EH (cell line): ENCODE measurements at places on chromosomes 7 and 10.

GRCh38 chr7:133957845-133958244 lies 169.3 kb upstream of the LRGUK start:
- no peak for DNase-seq

DNA sequence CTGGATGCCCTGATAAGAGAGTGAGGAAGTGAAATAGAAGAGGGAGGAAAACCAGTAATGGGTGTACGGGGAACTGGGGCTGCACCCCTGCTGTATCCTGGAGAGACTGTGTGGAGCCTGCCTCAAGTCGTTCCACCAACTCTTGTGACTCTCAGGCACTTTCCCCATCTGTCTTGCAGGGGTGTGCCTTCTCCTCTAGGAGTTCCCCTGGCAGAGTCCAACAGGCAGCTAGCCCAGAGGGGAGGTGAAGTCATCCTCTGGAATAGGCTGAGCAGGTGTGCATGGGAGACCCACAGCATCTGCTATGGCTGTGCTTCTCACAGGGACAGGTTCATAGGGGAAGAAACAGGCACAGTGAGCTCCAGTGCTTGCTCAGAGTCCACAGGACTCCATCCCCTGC lies 46.8 kb downstream of the WIPF3 start:
- no peak for DNase-seq

DNA sequence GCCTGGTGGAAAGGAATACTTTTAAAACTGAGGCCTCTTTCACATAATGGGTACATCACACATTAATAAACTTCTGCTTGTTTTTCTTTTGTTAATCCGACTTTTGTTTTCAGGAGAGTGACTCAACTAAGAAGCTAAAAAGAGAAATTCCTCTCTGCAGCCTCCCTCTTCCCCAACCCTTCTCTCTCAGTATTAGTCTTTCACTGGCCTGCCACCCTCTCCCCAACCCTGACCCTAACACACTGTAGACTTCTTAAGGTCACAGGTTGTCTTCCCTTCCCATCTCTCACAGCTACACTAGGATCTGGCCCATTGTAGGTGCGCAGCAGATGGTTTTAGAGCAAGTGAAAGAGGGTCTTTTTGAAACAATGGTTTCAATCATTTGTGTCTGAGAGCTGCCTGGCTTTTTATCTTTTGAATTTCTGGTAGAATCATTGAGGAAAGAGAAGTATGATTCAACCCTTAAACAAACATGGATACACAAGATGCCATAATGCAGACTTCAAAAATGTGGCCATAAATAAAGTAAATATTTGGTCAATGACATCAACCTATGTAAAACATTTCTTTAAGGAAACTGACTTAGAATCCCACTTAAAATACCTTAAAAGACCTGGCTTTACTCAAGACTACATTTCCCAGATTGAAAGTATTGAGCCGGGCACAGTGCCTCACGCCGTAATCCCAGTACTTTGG lies 17.9 kb upstream of the FFAR4 start:
- DNase-seq: peak; percentile 68

DNA sequence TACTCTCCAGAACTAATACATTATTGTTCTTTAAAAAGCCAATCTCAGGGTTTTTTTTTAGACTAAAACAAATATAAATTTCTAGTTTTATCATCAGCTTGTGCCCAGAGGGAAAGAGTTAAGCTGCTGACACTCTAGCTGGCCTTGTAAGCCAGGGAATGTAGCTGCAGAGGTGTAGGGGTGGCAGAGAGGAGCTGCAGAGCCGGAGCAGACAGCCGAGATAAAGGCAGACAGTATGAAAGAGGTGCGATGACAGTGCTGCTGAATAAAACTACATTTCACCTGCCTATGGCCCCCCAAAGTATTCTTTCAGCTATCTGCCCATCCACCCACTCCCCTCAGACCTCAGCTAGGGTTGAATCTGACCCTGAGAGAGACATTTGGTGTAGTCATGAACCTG lies 653.7 kb upstream of the ZWINT start:
- DNase-seq: no peak

- DNase-seq: no peak
Measured at GRCh38 chr10:94608559-94608958, 63.0 kb downstream of the HELLS start.

DNA sequence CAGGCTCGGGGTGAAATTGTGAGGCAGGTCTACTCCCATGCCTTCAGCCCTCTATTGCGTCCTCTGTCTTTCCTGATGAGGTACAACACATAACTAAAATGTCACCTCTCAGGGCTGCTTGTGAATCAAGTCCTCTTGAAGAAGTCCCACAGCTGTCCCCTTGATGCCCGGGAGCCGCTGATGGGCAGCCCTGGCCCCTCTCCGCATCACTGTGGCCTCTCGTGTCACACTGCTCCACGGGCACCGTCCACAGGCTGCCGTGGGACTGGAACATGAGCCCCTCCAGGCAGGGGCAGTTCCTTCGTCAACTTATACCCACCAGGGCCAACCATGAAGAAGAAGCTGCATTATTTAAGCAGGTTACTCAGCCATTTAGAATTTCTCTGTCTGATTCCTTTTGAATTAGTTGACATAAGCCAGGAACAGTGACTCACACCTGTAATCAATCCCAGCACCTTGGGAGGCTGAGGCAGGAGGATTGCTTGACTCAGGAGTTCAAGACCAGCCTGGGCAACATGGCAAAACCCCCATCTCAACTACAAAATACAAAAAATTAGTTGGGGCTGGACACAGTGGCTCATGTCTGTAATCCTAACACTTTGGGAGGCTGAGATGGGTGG lies 58.5 kb upstream of the UBE3C start:
- no peak for DNase-seq

- no peak for DNase-seq
Measured at GRCh38 chr7:37694208-37695094, 10.9 kb downstream of the GPR141 start.

DNA sequence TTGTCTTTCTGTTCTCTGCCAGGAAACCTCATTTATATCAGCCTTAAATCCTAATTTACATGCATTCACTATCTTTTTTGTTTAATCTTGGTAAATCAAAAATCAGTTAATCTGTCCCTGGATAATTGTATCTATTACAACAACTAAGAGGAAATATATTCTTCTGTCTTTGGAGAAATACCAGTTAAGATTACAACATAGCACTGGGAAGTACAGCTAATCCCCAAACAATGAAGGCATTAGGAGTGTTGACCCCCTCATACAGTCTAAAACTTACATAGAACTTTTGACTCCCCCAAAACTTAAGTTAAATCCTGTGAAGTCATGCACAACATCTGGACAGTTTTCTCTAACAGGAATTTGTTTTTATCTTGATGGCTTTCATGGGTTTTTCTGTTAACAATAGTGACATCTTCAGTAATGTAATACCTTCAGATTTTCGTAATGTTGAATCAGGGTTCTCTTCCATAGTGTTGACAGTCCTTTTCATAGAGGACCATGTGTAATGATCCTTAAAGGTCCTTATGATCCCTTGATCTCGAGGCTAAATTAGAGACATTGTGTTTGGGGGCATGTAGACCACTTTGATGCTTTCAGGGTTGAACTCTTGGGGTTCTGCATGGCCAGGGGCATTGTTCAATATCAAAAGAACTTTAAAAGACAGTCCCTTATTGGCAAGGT lies 24.1 kb upstream of the ABCC2 start:
- no peak for DNase-seq

DNA sequence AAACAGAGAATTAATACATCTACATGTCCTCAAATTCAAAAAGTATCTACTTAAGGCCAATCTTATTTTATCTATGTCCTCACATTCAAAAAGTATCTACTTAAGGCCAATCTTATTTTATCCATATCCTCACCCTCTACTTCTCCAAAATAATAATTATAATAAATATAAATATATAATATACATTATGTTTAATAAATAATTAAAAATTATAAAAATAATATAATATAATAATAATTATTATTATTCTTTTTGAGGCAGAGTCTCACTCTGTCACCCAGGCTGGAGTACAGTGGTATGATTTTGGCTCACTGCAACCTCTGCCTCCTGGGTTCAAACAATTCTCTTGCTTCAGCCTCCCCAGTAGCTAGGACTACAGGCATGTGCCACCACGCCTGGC lies 784.9 kb downstream of the DNAJB9 start:
- no peak for DNase-seq

DNA sequence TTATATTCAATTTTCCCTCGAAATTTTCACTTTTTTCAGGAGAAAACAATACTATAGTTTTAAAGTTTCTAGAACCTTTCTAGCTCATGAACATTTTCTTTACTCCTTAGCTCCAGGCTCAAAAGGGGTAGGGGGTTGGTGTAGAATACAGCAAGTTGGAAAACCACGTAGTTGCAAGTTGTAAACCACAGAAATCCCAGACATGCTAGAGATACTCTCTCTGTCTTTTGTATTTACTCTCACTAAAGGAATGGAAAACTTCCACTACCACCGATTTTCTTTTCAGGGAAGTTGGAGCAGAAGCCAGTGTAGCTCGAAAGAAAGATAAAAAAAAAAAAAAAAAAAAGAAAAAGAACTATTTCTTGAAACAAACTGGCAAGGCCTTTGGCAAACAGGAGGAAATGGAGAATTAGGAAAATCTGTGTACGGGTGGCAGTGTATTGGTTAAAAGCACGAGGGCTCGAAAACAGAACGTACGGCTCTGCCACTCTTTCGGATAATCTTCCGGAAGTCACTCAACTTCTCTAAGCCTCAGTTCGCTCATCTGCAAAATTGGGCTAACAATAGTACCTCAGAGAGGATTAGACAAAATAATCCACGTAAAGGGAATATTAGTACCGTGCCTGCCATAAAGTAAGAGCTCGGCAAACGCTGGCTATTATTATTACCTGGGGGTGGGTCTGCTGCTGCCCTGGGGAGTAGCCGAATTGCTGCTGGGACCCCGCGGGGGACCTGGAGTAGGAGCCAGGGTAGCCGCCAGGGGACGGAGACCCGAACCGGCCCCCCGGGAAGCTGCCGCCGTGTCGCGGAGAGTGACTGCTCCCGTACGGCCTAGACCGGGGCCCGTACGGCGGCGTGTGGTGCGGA lies 628 bp downstream of the MPLKIP start:
- DNase-seq: peak; percentile 50

DNA sequence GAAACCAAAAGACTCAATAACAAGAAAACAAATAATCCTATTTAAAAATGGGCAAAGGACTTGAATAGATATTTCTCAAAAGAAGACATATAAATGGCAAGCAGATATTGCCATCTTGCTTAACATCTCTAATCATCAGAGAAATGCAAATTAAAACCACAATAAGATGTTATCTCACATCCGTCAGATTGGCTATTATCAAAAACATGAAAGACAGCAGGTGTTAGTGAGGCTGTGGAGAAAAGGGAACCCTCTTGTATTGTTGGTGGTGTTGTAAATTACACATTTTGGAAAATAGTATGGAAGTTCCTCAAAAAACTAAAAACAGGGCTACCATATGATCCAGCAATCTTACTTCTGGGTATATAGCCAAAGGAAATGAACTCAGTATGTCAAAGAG lies 25.7 kb downstream of the OPALIN start:
- no peak for DNase-seq

DNA sequence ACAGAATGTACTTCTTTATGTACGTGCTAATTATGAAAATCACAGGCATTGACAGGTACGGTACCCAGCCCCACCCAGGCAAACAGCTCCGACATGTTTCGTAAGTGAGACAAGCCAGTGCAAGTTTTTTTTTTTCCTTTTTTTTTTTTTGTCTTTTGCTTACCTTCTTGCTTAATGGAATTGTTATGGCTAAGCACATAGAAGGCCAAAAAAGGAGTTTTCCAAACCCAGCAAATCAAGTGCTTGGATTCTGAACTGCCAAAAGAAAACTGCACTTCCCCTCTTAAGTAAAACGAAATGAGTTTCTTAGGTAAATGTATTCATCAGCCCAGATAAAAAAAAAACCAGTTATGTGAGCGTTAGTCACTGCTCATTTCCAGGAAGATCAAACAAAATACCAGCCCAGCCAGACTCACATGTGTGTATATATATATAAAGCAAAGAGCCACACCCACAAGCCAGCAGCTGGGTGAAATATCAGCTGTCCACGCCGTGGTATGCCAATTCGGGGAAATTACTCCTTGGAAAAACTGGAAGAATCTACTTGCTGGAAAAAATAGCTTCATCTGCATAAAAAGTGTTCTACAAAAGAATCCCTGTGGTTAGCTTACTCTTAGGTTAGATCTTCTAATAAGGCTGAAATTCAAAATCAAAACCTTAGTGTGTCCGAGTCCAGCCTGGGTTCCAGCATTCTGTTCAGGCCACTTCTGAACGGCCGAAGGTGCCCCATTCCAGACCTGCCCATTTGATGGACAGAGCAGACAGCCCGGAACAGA lies 8.0 kb downstream of the KLF6 start:
- DNase-seq: peak; percentile 91

- no peak for DNase-seq
Measured at GRCh38 chr7:117997862-117998825, 124.9 kb upstream of the CTTNBP2 start.

DNA sequence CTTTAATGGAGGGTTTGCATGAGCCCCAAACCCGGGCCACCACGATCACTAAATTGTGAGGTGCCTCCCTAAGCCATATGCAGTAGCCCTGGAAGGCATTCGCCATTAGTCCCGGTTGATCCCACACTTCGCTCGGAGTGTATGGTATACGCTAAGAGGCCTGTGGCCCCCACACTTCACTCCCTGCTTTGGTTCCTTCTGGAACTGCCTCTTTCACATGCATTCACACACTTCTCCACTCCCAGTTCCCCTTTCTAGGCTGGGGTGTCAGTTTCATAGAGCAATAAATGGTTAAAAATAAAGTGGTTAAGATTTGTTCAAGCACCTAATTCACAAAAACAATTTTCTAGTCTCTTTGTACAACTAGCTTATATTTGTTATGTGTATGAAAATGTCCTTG lies 212.1 kb upstream of the KCND2 start:
- DNase-seq: no peak

GRCh38 chr10:48708144-48708543 lies 23.5 kb downstream of the WDFY4 start:
- peak; percentile 60 for DNase-seq

DNA sequence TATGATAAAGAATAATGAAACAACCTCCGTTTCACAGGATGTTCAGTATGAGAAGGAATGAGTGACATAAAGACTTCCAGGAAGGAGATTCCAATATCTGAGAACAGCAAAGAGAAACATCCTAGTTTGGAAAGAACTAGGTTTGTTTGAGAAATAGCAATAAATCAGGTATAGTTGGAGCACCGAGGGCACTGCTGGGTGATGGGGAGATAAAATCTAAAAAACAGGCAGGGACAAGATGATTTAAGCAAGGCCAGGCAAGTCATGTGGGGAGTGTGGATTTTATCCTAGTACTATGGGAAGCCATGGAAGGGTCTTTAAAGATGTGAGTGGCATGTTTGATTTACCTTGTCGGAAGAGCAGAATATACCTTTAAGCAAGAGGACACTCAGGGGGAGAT lies 169.7 kb downstream of the SPAG6 start:
- DNase-seq: no peak

GRCh38 chr7:127525866-127526480 lies 59.4 kb downstream of the GCC1 start:
- no peak for DNase-seq

DNA sequence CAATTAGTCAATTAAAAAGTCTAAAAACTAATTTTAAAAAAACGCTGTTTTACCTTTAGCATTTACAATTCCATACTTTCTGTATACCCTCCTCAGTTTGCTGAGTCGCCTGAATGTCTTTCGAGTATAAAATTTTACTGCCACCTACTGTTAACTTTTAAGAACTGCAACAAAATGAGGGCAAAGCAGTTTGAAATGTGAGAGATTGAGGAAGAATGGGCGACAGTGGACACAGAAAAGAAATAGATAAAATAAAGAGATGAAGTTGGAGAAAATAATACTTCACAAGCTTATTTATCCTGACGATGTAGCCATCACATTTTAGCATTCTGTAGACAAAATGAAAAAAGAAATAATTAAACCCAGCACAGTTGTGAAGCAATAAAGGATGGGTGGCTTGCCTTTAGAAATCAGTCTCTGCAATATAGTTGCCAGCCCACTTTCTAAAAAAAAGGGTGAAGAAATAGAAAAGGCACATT lies 110.8 kb upstream of the PTN start:
- peak; percentile 61 for DNase-seq
